ENCODE measurements at places on chromosomes 3 and 15.

GRCh38 chr3:170244576-170244975, 22.4 kb downstream of the PRKCI start:
- no peak for DNase-seq

DNA sequence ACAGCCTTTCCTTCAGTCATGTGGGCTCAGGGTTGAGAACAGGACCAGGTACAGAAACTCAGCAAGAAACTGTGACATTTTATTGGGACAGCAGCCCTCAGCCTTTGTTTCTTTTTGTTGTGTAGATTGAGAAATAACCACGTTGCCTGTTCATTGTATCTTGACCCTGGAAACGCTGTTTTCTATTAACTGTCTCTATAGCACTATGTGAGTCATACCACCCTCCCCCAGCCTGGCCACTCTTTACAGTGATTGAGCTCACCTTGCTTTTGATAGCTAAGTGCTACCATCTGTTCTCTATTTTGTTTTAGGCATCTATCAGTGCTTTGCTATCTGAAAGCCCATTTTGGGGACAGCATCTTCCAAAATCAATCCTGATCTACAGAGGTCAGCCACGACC, 127.9 kb downstream of the CD47 start:
- no peak for DNase-seq

GRCh38 chr3:18082551-18083272, 340.3 kb upstream of the TBC1D5 start:
- DNase-seq: no peak

- no peak for DNase-seq
Measured at GRCh38 chr3:16148783-16149182, 25.7 kb upstream of the GALNT15 start.

DNA sequence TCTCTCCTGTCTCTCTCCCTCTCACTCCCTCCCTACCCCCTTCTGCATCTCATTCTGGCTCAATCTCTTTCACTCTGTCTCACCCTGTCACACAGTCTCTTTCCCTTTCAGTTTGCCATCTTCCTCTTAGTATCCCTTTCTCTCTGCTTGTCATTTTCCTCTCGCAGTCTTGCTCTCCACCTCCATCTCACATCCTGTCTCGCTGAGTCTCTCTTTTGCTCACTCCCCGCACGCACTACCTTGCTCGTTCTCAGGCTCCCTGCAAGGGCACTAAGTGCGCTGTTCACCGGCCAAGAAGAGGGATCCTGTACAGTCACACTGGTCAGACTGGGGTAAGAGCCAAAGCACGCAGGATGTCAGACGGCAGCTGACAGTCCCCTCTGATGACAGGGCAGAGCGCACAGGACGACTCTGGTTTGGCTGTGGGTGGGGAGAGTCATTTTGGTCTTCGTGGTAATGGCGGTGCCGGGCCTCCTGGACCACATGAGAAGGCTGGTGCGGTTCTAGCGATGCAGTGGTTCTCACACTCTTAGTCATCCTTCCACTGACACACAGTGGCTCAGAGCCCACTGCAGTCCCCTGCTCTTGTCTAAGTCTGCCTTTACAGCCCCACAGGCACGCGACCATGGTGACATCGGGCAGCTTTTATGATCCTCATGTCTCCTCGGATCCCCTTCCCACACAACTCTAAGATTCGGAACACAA, 356.8 kb downstream of the FOXP1 start:
- peak; percentile 78 for DNase-seq

GRCh38 chr3:129992781-129993180, 18.3 kb downstream of the TRH start:
- no peak for DNase-seq

DNA sequence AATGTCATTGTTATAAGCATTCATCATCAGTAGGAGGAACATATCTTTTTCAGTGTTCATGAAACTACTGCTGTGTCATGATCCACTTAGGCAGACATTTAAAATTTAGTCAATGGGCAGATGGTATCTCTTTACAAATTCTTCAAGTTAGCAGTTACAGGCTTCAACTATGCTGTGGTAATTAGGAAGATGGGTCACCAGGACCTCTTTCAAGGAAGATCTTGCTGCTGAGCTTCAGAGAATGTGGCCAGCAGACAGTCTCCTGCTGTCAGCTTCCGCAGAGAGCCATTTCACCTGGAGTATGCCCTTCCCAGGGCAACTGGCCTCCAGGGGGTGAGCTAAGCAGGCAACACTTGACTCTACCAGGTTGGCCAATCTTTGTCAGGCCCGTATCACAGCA, 19.4 kb downstream of the IFT57 start:
- DNase-seq: no peak

DNA sequence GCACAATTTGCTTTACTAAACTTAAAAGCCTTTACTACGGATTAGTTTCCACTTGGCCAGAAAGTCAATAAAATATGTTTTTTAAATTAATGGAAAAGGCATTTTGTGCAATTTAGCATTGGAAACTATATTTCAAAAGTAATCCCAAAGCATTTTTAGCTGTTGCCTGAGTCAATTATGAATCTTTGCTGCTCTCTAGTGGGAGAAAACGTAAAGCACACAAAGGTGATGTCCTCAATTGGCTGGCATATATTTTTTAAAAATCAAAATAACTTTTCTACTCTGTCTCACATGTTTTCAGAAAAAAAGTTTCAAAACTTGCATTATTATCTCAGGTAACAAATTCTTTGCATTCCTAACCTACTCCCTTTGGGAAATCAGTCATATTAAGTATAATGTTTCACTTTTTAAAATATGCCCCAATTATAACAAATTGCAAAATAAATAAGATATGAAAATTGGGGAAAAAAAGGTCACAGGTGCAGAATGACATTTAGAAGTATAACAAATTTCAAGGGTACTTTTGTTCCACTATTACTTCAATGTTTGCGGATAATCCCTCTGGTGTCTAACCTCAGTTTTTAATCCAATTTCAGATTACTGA, 47.2 kb upstream of the TEX55 start:
- DNase-seq: no peak

DNA sequence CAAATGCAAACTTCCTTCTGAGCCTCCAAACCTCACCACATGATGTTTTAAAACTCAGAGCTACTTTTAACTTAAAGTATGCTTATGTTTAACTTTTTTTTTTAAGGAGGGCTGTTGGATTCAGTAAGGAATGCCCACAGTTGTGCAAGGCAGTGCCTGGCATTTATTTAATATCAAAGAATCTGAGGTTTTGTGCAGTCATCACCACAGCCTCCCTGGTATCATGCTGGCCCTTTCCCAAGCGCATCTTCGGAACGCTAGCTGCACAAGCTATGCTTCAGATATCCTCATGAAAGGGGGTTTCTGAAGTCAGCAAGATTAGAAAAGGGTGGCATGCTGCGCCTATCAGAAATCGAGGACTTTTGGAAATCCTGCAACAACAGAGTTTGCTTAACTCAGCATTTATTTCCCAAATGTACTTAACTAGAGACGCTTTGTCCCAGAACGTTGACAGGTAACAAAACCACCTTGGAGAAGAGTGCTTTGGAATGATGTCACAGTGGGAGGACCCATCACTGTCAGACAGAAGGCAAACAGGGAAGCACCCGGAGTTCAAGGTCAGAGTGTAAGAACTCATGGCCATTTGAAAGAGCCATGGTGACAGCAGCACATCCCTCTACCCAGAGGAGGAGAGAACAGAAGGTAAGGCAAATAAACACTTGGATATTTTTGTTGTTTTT, 120.2 kb upstream of the IGF1R start:
- no peak for DNase-seq

DNA sequence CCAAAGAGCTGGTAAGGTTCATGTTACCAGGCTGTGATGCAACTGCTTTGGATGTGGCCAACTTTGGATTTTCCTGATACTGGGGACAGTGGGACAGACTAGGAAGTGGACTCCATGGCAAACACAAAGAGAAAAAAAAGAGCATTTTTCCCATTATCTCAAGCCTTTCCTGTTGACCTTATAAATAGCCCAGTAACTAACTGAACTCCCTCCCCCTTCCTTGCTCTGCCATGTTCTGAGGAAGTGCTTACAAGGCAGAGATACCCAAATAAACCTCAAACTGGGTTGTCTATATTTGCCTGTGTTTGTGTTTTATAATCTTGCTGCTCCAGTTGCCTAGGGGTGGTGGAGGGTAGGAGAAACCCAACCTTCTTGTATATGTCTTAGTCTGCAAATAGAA, 27.3 kb upstream of the SLC9A9 start:
- DNase-seq: no peak

DNA sequence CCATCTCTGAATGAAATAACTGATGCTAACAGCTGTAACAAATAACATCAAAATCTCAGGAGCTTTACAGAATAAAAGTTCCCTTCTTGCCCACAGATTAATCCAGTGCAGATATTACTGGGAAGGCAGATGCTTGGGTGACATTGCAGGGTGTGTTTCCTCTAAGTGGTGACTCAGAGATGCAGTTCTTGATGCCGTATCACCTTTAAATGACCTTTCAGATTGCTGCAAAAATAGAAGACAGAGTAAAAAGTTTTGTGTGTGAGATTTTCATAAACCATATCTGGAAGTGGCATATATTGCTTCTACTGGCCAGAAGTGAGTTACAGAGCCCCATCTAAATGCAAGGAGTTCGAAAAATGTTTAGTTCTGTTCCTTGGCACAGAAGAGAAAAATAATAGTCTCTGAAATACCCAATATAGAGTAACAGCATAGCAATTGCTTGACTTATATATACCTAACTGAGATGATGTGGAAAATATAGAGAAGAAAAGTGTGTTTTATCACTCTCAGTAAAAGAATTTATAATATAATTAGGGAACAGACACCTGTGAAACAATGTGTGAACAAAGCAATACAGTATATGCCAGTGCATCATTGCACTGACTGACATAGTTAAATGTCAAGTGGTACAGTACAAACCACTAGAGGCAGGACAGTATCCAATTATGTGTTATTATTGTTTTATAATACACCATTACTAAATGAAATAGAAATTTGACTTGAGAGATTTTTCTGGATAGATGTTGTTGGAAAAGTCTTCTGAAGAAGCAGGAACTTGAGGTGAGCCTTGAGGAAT, 430.7 kb upstream of the CBLB start:
- DNase-seq: no peak

DNA sequence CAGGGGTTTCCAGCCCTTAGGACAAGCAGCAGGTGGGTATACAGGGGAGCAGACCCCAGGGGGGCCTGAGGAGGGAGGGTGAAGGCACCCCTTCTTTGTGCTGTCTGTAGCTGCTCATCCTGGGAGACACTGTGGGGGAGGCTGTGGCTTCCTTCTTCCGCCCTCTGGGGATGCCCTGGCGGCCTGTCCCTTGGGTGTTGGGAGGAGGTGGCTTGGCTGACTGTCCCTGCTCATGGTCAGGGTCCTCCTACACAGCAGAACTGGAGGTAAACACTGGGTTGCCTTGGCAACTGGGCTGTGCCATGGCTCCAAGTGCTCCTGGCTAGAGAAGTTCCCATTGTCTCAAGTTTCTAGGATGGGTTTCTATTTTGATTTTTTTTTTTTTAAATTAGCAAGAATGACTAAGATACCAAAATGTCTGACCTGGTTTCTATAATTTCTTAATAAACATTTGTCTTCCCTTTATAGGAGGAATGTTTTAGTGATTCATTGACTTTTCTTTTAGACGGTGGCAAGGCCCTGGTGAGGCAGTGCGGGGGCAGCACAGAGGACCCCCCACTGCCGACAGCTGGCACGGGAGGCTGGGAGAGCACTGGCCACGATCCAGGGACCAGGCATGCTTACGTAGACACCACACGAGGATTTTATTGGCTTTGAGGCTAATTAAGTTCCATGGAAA, 12.4 kb downstream of the KLF13 start:
- no peak for DNase-seq

DNA sequence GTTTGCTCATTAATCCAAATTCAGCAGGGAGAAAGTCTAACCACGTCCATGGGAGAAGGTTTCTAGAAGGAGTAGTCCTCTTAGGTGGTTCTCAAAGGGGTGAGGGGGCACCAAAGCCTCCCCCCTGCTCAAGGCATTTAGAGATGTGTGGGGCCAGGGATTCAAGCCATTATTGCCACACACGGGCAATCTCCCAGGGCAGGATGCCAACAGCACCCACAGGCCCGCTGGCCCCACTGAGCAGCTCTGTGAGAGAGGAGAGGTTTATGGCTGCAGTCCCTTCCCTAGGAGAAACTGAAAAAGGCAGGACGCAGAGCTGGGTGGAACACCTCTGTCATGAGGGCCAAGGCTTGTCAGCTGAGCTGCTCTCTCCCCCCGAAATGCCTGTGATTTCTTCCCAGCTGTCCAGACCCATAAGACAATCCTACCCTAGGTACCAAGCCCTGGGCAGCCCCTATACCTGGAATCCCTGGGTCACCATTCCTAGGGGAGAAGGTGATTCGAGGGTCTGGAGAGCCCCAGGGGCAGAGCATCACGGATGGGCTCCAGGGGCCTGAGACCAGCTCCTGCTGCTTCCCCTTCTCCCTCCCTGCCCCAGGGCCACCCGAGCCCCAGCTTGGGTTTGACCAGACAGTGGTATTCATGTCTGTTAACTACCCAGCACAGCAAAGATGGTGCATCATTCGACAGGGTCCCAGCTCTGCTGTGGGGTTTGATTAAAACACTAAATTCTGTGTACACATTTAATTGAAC, 39.0 kb downstream of the WHAMM start:
- DNase-seq: no peak

DNA sequence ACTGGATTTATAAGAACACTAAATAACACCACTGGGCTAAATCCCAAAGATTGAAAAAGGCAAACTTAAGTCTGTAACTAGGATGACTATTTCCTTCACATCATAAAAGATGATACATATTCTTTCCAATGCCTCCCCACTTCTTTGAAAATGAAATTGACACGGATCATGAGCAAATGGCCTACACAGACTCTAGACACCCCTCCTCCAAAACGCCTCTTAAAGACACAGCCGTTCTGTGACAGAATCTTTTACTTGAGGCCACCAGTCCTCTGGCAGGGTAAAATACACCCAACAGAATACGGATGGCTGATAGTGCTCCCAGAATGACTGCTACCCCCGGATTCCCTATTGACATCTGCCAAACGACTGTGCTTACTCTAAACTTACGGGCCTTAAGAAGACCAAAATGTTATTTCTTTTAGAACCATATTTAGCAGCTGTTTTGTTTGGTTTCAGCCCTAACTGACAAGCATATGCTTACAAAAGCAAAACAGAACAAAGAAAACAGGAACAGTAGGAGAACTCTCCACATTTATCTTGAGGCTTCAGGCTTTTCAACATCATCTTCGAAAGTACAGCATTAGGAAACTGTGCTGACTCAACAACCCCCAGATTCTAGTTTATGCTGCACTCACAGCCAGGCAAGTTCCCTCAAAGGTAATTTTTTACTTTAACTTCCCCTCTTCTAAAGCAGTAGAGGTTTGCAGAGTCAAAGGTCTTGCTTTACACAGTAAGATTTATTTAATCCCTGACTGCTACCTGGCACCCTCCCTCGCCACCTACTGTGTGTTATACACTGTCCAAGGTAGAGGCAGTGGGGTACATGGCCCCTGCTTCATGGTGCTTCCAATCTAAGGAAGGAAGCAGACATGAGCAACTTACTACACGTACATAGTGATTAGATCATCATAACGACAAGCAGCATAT, 84.3 kb downstream of the TNIK start:
- no peak for DNase-seq
